Suppressor macrophage treated with lipopolysaccharide for 1 hour (primary cell): ENCODE measurements at places on chromosomes 5 and 9.
A peak's percentile ranks its signal among the peaks of the same experiment; 100 is the strongest.

DNA sequence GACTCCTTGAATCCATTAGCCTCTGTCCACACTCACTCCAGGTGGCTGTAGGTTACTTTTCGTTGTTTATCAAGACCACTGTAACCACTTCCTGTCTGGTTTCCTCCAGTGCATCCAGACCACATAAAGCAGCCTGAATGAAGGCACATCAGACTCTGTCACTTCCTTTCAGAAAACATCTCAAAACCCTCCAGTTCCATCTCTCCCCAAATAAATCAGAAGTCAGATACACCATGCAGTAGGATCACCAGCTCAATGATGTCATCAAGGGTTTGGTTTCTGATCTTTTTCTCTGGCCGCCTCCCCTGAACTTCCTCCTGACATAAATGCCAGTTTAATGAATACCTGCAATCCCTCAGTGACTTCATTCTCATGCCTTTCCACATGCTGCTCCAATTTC lies 161.2 kb downstream of the ZNF462 start:
- DNase-seq = no peak

GRCh38 chr5:141349917-141350619 lies at the start of gene PCDHGB1:
PCDHGB1 (plus strand) TSS chr5:141350099; CDS start chr5:141350261, 162 bp downstream.
- peak; percentile 51 for DNase-seq

- DNase-seq = no peak
These were observed 33.6 kb upstream of the MAMDC2 start for GRCh38 chr9:70010015-70010414.

- no peak for DNase-seq
These were observed 338.6 kb downstream of the TMEM38B start for GRCh38 chr9:106032978-106033377.

DNA sequence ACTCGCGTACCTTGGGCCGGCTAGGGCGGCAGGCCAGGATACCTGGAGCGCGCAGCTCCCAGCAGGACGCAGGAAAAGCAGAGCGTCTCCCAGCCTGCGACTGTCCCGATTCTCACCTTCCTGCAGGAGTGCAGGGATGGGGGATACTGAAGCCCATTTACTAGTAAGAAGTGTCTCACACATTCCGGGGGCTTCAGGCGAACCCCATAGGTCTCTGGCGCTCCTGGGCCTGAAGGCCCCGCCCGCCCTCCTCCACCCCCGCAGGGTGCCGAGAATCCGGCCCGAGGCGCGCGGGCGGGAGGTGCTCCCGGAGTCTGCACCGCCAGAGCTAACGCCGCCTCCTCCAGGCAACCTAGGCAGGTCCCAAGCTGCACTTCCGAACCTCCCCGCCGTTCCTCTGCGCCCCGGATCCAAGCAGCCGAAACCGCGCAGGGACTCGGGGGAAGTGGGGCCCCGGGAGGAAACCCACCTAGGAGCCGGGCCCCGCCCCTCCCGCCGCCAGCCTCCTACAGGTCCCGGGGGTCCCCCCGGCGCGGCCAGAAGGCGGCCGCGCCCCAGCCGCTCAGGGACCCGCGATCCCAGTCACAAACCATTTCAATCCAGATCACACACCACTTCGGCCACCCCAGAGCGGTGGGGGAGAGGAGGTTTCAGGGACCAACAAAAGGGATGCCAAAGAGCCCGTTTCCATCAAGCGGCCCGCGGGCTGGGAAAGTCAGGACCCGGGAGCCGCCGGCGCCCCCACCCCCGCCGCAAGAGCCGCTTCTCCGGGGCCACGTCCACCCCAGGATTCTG lies 1.2 kb downstream of the ROR2 start:
- no peak for DNase-seq

DNA sequence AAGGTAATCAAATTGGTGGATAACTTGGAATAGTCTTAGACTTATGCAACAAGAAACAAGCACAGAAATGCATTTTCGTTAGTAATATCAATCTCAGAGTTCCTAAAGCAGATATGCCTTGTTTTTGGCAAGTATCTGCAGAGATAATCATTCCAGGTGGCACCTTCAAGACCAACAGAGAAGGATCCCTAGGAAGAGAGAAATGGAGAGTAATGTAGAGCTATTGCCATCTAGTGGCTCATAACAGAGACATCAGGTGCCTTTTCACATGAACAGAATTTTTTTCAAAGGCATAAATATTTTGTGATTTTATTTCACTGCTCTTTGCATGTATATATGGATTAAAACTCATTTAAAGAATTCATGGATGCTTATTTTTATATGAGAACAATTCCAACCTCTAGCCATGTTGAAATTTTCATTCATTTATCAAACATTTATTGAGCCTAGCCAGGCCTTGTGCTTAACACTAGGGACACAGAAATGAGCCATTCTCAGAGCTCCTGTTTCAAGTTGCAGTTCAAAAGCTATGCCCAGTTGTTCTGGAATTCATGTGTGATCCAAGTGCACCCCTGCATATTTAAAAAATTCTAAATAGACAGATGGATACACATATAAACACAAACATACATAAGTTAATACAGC lies 117.5 kb upstream of the OR13F1 start:
- peak; percentile 26 for DNase-seq

DNA sequence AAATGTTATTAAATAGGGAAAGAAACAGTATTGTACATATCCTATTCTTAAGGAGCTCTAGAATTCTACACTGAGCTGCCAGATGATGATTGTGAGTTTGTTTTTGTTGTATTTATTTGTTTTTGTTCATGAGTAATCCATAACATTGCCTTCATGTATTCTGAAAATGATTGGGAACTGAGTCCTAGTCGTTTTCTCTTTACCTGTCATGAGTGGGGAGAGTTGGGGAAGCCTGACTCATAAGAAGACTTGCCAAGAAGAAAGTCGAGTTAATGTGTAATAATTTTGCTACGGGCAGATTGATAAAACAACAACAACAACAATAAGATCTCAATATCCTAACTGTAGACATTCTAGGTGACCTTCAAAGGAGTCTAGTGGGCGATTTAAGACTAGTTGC lies 103.8 kb downstream of the ANKRD55 start:
- DNase-seq = no peak
